Stimulated activated CD8-positive, alpha-beta memory T cell treated with anti-CD3 and anti-CD28 coated beads, Interleukin-12 subunit alpha, Interleukin-12 subunit beta, amount 100 ng/mL, for 4 hours (primary cell): ENCODE measurements at places on chromosomes 7 and 10.

GRCh38 chr7:151808400-151809145 lies 68.3 kb downstream of the PRKAG2 start:
- no peak for DNase-seq

DNA sequence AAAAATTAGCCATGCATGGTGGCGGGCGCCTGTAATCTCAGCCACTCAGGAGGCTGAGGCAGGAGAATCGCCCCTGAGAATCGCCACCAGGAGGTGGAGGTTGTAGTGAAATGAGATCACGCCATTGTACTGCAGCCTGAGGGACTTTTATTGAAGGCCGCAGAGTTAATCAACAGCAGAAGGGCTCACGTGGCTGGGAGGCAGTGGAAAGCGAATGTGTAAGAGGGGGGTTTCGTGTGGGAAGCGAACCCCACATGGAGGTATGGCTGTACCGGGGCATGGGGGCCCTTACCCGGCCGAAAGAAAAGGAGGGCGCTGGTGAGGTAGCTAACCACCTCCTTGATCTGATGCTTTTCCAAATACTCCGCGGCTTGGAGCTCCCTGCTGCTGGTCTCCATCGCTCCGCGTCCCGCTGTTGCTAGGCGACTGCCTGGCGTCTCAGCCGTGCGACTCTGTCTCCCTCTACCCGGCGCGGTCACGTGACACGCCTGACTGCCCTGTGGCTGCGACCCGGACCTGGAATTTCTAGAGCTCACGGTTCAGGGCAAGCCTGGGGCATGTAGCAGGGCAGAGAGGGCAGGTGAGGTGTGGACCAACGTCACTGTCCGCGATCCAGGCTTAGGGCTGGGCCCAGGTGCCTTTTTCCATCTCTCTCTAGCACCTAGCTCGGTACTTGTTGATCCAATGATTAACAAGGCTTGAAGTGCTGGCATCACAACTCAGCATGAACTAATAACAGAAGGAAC lies at the start of gene EFCAB10:
Gene EFCAB10 (minus strand): TSS at position 428 of the 746 bp plus-strand sequence. CDS start 30 bp downstream, at position 398.
- DNase-seq = no peak

DNA sequence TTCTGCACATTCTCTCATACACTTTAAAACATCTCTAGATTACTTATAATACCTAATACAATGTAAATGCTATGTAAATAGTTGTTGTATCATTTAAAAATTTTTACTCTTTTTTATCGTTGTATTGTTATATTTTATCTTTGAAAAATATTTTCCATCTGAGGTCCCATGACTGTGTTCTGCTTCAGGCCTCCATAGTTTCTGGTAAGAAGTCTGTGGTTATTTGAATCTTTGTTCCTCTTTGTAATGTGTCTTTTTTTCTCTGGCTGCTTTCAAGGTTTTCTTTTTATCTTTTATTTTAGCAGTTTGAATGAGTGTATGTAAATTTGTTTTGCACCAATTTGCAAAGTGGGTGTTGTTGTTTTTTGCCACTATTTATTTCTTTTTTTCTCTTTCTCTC lies 263.1 kb downstream of the RPS24 start:
- DNase-seq = no peak

DNA sequence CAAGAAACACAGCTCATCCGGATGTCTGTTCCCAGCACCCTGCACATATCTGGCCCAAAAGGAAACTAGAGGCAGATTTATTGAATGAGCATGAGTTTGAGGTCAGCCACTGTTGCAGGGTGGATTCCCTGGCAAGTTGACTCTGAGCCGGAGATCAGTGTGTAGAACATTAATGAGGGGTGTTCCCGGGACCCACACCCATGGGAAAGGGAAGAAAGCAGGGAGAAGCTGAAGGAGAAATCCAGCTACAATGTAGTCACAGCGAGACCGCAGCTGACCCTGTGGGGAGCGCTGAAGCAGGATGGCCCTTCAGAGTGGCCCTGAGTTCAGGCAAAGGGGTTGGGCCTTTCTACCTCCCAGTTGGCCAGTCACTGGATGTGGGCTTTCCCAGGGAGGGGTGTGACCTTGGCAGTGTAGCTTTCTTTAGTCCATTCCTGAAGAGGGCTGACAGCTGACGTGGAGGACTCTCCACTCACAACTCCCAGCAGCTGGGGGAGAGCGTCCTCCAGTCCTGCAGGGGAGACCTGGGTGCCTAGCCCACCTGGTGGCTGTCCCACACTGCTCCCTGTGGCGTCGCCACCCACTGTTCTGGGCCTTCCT lies 324.2 kb upstream of the ZMIZ1 start:
- DNase-seq = no peak

- DNase-seq = peak; percentile 65
Measured at GRCh38 chr10:101779544-101780186, 3.6 kb downstream of the NPM3 start.

- peak; percentile 59 for DNase-seq
Measured at GRCh38 chr10:133357285-133358161, at the start of gene FUOM. Gene FUOM (minus strand): TSS chr10:133358019. CDS start chr10:133358007, 12 bp downstream.

DNA sequence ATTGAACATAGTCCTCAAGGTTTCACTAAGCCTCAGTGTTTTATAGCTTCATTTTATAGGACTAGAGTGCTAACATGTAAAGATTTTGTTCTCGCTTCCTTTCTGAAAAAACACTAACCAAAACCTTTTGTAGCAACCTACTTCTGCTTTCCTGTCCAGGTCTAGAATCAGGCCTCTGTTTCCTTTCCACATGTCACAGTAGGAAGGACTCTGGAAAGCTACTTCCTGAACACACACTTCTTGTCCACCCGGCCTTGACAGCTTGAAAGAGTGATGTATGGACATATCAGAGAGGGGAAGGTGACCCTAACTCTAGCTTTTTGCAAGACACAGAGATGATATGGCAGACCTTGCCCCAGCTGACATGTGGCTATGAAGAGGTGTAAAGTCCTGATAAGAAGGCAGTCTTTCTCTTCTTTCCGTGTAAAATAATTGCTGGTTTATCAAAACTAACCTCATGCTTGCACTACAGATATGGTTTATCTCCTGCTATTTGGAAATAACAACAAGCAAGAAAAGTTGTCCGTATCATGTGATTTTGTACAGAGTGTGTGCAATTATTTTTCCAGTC lies 175.4 kb downstream of the SKAP2 start:
- no peak for DNase-seq

DNA sequence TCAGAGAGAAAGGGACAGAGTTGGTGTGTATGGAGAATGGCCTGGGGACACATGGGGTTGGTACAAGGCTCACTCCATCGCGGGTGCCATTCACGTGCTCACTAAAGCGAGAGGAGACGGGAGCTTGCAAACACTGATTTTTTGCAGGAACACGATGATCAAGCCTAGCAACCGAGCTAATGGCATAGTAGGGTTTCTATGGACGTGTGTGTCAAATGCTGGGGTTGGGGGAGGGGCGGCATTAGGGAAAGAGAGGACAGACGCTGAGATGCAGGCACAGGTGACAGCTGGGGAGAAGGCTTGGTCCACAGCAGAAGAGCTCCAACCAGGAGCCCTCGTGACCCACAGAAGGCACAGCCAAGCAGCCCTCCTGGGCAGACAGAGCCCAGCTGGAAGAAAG lies 33.9 kb downstream of the RCC1L start:
- DNase-seq = no peak

GRCh38 chr7:79282070-79282694 lies 171.3 kb downstream of the MAGI2 start:
- no peak for DNase-seq

GRCh38 chr7:45119550-45119949 lies 8.1 kb upstream of the TBRG4 start:
- no peak for DNase-seq

DNA sequence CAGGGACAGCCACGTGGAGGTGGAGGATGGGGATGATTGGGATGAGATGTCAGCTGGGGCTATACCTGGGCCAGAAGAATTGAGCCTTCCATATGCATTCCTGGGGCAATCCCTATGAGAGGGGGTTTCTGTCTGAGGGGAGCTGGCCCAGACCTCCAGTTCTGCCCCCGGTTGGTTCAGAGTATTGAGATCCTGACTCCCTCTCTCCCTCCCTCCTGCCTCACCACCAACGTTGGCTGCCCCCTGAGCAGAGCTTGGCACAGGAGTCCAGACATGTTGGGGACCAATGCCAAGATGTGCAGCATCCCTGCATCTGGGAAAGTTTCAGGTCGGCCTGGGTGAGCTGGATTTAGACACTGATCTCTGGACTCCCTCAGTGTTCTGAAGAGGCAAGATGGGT lies 575.2 kb upstream of the MKI67 start:
- DNase-seq = no peak

DNA sequence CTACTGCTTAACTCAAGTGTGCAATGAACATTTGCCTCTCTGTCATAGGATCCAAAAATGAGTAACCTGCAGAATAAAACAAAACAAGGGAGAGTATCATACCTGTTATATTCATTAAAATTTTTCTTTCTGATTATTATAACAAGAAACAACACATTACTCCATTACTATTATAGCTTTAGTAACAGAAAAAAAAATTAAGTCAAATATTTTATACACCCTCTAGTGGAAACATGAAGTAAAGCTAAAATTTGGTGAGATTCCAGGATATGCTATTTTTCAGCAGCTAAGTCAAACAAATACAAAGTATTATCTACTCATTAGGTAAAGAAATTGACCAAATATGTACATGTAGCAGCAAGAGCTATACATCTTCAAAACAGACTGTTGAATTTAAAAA lies 56.3 kb downstream of the PDZD8 start:
- DNase-seq = no peak

DNA sequence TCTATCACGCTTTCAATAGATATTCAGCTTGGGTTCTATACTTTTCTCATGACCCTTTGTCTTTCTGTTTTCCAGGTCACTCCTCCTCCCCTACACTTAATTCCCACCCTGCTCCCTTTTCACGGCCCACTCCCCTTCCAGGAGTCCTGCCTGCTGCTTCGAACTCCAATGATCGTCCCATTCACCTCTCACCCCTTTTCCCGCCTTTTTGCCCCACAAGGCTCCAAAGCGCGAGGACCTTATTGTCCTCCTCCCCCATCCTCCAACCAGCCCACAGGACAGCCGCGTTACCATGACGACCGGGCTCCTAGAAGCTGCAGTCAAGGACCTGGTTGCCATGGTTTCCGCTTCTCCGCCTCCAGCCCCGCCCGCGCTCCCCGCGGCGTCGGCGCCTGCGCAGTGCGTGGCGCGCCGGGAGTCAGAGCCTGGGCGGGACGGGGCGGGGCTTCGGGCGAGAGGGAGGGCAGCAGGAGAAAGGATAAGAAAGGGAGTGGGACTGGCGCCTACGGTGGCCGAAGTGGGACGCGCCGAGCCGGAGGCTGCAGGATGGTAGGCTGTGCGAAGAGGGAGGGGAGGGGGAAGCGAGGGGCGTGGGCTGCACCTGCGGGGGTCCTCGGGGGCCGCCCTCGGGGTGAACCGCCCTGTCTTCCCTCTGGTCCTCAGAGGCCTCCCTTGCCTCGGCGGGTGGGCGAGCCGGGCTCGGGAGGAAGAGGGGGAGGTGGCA lies at the start of gene AP1S1:
Gene AP1S1 (plus strand): TSS at position 508 of the 724 bp plus-strand sequence. CDS start 39 bp downstream, at position 547.
- DNase-seq = peak; percentile 84

DNA sequence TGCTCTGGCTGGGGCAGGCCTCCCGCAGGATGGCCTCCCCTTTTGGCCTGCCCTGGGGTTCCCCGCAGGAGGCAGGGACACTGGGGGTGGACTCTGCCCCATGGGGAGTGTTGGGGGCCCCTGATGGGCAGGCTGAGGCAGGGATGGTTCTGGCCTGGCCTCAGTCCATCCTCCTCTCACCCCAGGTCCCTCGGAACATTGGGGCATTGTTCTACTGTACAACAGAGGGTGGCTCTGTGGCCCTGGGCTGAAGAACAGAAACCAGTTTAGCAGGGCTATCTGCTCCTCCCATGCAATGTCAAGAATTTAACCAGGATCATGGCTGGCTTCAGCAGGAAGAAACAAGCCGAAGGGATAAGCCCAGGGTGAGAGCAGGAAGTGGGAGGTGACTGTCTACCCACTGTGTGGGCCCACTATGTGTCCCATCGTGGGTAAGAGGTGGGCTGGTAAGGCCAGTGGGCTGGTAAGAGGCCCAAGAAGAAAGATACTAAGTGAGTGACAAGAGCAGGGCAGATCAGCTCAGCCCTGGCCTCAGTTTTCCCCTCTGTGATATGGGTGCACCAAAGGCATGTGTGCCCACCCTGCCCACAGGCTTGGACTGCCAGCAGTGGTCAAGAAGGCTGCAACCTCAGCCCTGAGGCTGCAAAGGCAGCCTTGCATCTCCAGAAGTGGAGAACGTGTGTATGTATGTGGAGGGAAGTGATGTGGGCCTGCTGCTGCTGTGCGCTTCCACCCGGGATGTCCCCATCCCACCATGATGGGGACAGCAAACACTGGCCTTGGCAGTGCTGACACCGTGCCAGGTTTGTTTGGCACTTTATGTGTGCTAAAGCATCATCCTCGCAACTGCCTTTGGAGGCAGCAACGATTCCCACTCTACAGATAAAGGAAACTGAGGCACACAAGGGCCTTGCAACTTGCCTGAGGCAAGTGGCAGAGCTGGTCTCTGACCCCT lies 138.9 kb downstream of the SH3PXD2A start:
- no peak for DNase-seq

GRCh38 chr7:75906991-75907667 lies 7.8 kb upstream of the POR start:
- no peak for DNase-seq

GRCh38 chr10:8048281-8049008 lies 6.0 kb upstream of the GATA3 start:
- DNase-seq = peak; percentile 47

DNA sequence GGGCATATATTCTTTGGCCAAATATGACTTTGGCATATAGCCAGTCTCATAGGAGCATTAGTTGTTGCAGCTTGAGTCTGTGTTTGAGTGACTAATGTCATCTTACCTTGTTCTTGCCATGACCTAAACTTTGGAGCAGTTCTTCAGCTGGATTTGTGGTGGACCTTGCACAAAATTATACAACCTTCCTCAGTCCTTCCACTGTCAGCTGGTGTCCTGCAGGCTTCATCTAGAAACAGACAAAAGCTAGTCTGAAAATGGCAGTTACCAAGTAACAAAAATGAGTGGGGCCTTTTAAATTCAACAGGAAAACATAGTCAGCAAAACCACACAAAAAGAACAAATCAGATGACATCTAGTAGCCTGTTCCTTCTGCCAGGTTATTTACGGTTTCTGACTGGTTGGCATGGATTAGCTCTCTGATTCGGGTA lies 59.5 kb upstream of the HECTD2 start:
- DNase-seq = no peak

- DNase-seq = no peak
Measured at GRCh38 chr7:48067475-48067874, 21.6 kb upstream of the UPP1 start.

DNA sequence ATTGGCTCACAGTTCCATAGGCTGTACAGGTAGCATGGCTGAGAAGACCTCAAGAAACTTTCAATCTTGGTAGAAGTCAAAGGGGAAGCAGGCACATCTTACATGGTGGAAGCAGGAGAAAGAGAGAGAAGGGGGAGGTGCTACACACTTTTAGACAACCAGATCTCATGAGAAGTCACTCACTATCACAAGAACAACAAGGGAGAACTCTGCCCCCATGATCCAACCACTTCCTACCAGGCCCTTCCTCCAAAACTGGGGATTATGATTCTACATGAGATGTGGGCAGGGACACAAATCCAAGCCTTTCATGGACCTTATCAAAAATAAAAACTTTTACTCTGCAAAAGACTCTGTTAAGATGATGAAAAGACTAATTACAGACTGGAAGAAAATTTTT lies 183.2 kb upstream of the TRIM24 start:
- no peak for DNase-seq

GRCh38 chr7:2522780-2523433 lies 3.3 kb downstream of the LFNG start:
- DNase-seq = no peak
